ENCODE measurements at places on chromosomes 16 and 17.

- DNase-seq = no peak
These were observed 28.5 kb downstream of the CRLF3 start for GRCh38 chr17:30796016-30796415.

DNA sequence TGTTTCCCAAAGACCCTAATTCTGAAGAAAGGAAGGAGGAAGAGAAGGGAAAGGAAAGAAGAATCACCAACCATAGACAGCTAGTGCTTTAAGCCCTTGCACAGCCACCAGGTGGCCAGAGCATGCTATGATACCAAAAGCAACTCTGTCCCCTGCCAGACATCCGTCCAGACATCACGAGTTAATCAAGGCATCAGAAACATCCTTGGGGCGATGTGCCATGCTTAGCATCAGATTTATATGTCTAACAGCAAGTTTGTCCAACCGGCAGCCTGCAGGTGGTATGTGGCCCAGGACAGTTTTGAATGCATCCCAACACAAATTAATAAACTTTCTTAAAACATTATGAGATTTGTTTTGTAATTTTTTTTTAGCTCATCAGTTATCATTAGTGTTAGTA lies 2.9 kb upstream of the CRYBA1 start:
- DNase-seq = no peak

GRCh38 chr17:30422171-30422570 lies 43.4 kb downstream of the CPD start:
- no peak for DNase-seq

DNA sequence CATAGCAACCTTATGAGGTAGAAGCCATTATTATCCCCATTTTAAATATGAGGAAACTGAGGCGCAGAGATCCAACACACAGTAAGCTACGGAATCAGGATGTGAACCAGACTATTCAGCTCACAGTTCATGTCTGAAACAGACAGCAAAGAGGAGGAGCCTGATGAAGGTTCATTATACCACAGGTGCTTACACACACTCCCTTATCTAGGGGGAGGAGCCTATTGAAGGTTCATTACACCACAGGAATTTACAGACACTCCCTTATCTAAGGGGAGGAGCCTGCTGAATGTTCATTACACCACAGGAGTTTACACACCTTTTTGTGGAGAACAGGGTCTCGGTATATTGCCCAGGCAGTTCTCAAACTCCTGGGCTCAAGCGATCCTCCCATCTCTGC lies 21.9 kb downstream of the C16orf95 start:
- no peak for DNase-seq

DNA sequence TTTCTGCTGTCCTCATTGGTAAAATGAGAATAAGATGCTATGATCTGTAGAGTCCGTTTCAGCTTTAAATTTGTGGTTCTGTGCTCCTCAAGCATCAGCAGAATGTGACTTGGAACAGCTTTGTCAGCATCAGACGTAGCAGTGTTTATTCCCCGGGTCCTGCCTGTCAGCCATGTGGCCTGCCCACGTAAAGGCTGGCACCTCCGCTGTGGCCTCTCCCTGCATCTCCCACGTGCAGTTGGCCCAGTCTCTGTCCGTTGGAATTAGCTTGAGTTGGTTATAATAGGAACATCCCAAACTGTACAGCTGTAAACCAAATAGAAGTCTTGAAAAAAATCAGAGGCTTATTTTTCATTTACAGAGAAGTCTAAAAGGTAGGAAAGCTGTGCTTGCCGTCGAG lies 61.7 kb downstream of the ARHGAP44 start:
- no peak for DNase-seq

DNA sequence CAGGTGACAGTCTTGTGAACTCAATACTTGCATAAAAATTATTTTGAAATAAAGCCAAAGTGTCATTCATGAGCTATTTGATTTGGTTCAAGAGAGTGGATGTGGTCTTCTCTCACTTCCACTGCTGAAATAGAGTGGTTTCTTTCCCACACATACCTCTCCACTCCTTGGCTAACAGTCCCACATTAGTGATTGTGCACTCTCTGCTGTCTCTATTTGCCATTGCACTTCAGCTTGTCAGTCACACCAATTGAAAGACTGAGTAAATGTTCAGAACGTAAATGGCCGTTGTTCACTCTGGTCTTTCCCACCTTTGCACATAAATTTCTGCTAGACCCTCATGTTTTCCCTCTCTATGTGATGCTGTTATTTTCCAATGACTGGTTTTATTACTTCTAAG lies 197.5 kb downstream of the FTO start:
- DNase-seq = no peak

- no peak for DNase-seq
These were observed 814 bp upstream of the RUNDC3A start for GRCh38 chr17:44307387-44308186.
